Sciatic nerve (tissue), 2 donors: ENCODE measurements at places on chromosomes 4 and X.

DNA sequence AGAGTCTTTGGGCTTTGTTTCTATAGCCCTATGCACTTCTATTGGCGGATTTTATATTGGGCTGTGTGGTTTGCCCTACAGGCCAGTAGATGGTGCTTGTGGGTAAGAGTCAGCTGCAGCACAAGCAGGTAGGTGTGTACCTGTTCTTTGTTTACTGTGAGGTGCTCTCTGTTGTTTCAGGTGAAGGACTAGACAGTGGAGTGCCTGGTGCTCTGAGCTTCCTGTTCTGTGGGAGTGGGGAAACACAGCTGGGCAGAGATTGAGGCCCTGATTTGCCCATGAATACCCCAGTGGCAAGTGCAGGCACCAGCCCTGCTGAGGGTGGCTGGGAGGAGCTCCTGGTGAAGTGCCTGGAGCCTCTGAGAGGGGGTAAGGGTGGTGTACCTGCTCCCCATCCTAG is 26.3 kb upstream of the UCP1 start:
- DNase-seq = no peak

GRCh38 chr4:95761871-95762270 is 78.0 kb upstream of the PDHA2 start:
- no peak for DNase-seq

- no peak for DNase-seq
Measured at GRCh38 chr4:51958199-51958968, 61.8 kb downstream of the LRRC66 start.

DNA sequence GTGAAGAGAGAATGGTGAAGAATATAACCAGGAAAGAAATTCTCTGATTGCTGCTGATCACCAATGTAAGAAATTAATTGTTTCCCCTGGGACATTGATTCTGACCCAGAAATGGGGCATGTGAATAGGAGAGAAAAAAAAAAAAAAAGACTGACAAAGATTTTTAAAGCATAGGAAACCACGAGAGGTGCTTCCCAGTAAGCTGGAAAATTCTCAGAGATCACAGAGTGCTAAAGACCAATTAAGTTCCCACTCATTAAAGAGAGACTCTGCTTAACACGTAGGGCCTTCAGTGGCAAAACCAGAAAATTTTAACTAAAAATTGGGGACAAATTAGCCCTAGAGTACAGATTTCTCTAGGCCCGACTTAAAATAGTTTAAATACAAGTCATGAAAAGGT is 604.4 kb downstream of the ARAP2 start:
- DNase-seq = no peak

- DNase-seq = no peak
Measured at GRCh38 chrX:119427024-119427794, 28.1 kb downstream of the SLC25A43 start.

DNA sequence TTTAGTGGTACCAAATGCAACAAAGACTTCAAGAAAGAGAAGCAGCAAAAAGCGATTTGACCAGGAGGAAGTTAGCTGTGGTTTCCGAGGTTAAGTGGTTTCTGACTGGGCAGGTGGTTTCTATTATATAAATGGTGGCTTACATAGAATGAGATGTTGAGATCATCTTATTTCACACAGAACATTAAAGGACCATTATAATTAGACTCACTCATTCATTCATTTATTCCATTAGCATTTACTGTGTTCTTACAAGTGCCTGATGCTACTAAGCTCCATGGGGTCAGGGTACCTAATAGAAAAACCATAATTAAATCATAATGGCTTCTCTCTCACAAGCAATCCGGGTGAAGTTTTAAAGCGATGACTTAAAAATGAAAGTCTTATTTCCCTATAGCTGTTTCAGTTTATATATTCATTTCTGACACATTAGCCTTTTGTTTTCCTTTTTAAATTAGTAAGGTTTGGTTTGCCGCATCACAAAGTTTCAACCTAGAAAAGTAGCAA is 10.6 kb downstream of the TSPAN6 start:
- DNase-seq = no peak

DNA sequence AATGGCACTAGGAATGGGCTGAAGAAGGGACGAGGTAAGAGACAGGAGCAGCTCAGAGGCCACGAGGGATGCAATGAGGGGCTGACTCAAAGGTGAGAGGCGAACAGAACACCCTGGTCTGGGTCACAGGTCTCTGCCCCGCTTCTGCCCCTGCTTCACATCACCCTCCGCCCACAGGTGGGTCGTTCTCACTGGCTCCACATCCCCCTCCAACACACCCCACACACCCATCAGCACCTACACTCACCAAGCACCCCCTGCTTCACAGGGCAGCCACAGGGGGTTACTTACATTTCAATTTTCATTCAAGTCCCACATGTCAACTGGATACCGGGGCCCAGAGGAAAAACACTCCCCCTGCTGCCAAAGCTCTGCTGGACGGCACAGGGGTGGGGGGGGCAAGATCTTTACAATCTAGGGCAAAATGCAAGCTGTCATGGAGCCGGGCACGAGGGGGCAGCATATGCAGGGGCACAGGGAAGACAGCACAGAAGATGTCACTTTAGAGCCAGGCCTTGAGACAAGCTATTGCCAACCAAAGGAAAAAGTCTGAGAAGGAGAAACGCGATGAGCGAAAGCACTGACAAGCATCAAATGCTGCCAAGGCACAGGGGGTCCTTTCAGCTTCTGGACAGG is 94.0 kb downstream of the AFAP1 start:
- no peak for DNase-seq

- no peak for DNase-seq
Measured at GRCh38 chr4:62208921-62209320, 1008.8 kb downstream of the ADGRL3 start.

- DNase-seq = no peak
Measured at GRCh38 chr4:99574530-99575324, at the start of gene MTTP. MTTP (plus strand) TSS chr4:99574824; CDS start chr4:99574910, 86 bp downstream.

GRCh38 chr4:31283679-31284078 is 563.5 kb downstream of the PCDH7 start:
- DNase-seq = no peak

DNA sequence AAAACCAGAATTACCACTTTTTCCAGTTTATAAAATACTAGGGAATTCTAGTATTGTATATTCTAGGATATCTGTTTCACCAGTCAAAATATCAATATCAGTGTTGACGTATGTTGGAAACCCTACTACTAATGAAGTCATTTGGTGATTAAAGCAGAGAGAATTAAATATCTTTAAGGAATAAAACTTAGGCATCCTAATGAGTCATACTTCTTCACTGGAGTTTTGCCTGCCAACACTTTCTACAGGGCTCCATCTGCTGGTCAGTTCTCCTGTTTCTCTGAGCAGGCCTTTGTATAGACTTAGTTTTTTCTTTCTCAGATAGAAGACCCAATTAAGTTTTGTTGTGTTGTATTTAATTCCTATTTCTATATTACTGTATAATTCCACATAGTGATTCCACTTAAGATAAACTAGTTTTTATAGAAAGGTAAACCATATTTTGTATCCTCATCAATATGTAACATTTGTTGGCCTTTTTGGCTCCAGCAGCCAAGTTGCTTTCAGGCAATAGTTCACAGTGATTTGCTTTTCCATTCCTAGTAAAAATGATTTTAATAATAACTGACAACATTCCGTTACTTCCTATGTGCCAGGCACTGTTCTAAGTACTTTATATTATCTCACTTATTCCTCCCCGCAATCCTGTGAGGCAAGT is 3.5 kb downstream of the AP1AR start:
- DNase-seq = peak; percentile 70
